ENCODE measurements at places on chromosomes 3 and 15.

DNA sequence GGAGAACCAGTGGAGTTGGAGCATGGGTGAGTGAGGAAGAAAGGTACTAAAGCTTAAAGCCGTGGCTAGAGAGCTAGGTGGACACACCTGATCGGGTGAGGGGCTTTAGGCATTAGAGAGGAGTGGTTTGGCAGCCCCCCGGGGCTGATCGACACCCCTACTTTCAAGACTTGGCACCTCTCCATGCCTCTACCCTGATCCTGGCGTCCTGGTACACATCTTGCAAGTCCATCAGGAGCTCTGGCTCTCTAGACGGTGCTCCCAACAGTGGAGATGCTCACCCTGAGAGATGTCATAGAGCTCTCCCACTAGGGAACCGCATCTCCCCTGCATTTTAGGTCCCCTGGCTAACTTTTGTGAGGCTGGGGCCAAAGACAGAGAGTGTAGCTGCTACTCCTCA is 98.1 kb downstream of the XXYLT1 start:
- DNase-seq, result no peak

GRCh38 chr15:74383286-74383685 is 15.8 kb upstream of the CYP11A1 start:
- DNase-seq, result no peak

DNA sequence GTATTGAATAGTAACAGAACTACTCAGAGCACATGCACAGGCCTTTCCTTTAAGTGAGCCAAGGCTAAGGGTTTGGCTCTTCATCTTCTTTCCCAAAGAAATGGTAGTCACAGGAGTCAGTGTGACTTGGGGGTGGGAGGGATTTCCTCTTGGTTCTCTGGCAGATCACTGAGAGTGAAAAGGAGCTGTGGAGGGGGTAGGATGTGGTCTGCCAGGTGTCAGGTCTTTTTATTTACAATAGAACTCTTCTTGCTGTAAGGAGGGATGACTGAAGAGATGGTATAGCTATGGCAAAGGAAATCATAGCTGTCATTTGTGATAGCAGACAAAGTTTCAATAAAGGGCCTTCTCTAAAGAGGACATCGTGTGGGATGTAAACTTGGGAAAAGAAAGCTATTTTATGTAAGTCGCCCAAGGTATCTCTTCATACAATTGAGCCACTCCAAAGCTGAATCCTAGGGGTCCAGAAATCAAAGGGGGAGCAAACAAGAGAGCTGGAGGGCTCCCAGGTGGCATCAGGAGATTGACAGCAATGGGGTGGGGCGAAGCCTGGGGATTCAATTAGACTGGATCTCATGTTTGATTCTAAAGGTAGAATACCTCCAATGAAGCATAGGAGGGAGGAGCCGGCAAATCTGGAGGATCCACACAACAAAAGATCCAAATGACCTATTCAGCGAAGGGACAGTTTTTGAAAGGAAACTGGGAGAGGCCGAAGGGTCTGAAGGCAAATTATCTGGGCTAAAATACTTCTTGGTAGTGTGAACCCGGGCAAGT is 20.0 kb upstream of the CHD2 start:
- no peak for DNase-seq

DNA sequence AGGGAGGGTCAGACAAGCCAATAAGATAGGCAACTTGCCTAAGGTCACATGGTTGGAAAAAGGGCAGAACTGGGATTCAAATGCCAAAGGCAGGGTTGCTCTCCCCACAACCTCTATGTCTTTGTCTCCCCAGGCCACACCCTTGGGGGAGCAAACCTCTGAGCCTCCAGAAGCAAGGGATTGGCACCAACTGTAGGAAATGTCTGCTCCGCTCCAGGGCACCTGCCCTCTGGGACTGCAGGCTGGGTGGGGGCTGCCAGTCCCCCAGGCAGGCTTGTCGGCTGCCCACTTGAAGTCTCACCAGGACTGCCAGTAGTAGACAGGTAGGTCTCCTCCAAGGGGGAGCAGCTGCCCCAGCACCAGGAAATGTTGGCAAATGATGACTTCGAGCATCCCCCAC is 2.0 kb downstream of the FAM3D start:
- DNase-seq, result no peak

DNA sequence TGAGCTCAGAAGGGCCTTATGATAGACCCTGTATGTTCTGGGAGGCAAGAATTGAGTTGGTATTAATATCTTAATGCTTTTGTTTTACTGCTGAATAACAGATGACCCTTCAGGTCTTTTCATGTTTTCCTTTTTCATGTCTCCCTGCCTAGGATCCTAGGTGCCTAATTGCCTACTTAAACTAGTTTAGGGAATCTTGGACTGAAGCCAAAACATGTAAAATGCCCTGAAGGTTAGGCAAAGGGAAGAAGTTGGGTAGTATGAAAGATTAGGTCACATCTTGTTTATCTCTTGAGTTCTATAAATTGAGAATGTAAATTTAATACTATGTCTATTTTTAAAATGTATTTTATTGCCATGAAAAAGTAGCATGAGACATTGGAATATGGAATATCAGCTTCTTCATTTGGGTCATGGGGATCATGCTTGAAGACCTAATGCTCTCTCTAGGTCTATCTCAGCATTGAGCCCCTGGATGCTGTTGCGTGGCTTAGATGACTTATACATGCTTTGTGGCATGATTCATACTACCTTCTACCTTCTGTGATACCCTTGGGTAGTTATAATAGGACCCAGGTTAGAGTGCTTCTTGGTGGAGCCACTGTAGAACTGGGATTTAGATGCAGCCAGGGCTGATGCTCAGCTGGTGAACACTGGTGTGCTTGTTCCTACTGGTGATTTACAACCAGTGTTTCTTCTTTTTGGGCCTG is 26.4 kb downstream of the RBM6 start:
- DNase-seq, result no peak

DNA sequence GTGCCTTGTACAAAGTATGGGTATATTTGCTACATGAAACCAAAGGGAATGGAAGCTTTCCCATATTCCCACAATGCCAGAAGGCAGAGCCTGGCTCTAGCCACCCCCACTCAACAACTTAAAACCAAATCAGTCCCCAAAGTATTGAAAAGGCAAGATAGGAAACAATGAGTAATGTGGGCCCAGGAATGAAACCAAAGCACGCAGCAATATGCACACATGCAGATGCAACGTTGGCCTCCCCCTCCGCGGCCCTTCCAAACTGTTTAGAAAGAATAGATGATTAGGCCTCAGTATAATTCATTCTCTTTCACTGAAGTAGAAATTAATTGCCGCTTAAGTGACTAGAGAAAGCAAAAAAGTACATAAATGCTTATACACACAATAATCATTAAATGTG is 59.1 kb downstream of the THRB start:
- DNase-seq, result no peak

- DNase-seq, result no peak
These were observed 6.5 kb downstream of the RUBCN start for GRCh38 chr3:197730200-197730599.

GRCh38 chr3:16399473-16399872 is 114.0 kb downstream of the RFTN1 start:
- no peak for DNase-seq

- DNase-seq, result no peak
These were observed 375.1 kb downstream of the PTPRG start for GRCh38 chr3:61936344-61936937.

DNA sequence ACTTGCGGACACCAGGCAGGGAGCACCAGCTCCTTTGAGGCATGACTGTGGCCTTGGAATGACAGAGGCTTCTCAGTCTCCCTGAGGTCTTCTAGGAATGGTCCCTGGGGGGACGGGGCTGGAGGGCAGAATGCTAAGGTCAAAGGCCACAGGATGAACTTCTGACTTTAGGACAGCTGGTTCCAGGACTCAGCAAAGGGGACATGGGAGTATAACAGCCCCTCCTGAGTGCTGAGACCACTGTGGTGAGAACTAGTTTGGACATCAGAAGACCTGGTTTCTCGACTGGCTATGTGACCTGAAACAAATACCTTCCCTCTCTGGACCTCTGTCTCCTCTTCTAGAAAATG is 17.8 kb downstream of the ITGA11 start:
- no peak for DNase-seq

DNA sequence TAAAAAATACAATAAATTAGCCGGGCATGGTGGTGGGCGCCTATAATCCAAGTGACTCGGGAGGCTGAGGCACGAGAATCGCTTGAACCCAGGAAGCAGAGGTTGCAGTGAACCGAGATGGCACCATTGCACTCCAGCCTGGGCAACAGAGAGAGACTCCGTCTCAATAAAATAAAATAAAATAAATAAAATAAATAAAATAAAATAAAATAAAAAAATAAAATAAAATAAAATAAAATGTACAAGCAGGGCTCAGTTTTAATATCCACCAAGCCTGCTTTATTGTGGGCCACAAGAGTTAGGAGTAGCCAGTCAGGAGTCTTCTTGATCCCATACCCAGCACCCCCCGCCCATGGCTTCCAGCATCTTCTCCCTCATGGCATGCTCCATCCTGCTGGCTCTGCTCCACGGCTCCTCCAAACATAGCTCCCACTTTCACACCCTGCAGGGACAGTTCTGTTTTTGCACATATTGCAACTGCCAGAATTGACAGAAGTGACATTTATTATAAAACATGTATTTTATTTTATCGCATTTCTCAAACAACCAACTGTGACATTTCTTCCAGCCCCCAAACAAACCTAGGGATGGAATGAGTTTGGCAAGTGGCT is 42.6 kb upstream of the RGMA start:
- DNase-seq, result no peak

- no peak for DNase-seq
These were observed 649 bp upstream of the PLOD2 start for GRCh38 chr3:146161663-146162002.

GRCh38 chr3:172244011-172244410 is 204.2 kb downstream of the GHSR start:
- DNase-seq, result no peak

GRCh38 chr15:67472957-67473356 is 48.0 kb upstream of the C15orf61 start:
- no peak for DNase-seq

GRCh38 chr3:187265461-187265955 is 26.0 kb downstream of the MASP1 start:
- no peak for DNase-seq

- DNase-seq, result no peak
These were observed 144.5 kb downstream of the MBNL1 start for GRCh38 chr3:152413240-152413639.

DNA sequence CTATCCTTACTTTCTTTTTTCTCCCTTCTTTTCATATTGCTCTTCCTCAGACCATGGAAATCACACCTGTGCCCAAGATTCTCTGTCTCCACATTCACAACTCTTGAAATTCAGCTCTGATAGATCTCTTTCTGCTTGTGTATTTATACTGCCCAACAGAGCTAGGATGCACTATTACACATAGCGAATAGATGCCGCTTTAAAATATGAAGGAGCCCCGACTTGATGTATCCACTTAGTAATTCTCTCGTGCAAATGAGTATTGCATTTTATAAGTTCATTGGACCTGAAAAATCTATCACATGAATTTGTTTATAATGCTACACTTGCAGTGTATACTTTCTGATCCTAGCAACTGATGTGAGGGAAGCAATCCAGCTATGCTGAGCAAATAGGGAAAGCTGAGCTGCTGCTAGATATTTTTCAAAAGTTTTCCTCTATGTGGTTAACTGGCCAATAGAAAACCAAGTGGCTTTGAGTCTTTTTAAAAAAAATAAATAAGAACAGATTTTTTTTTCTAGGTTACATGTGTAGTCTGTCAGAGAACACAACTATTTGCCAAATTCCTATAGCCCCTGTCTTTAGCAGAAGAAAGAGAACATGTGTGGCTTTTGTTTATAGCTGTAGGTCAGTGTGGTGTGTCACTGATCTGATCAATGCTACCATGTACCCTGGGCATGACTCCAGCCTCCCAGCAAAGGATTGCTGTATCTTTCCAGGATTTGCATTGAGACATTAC is 64.3 kb upstream of the LEKR1 start:
- no peak for DNase-seq

DNA sequence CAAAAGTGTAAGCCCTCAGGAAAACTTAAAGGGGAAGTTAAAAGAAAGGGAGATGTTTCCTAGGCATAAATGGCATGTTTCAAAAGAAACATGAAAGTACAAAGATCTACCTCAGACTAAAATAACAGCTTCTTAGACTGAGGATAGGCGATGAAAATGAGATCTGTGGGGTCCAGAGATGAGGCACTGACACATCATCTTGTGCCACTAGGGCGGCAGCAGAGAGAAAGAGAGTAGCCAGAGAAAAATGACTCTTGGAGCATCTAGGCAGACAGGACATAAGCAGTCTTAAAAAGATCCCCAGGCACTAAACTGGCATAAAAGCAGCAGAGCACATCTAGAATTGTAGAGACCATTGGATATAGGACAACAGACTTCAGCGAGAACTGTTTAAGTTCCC is 42.5 kb upstream of the RFX7 start:
- DNase-seq, result no peak

DNA sequence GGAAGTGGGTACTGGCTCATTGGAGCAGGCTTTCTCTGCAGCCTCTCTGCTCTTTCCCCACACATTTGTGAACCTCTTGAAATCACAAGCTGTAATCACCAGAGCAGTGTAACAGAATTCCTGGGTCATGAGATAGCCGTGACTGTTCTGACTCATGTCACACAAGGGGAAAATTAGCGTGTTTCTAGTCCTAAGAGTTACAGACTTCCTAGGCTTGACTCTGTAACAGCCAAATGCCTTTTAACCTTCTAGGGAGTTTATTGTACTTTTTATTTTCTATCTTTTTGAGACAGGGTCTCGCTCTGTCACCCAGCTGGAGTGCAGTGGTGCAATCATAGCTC is 54.7 kb upstream of the TRAK1 start:
- no peak for DNase-seq

- DNase-seq, result no peak
These were observed 84.4 kb upstream of the PHLDB2 start for GRCh38 chr3:111774622-111775021.

GRCh38 chr3:194304186-194304917 is 46.8 kb downstream of the CPN2 start:
- no peak for DNase-seq

DNA sequence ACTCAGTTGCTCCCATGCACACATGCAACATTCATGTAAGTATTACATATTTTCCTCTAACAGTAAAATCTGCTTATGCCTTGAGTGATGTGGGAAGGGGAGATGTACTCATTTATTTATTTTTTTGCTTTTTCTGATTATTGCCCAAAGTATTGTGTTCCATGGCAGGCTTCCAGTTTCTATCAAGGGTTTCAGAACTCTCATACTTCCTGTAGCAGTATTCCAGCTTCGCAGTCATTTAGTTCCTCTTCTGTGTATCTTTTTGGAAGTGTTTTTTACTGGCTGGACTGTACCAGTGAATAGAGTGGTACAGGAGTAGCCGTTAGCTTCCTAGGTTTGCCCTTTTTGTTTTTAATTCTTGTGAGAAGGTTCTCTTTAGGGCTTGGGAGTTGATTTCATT is 26.9 kb downstream of the RAB11A start:
- DNase-seq, result no peak

GRCh38 chr15:99619712-99620111 is 53.9 kb downstream of the MEF2A start:
- no peak for DNase-seq

GRCh38 chr3:175447521-175447920 is 588.4 kb downstream of the NAALADL2 start:
- no peak for DNase-seq

- DNase-seq, result no peak
These were observed 17.1 kb downstream of the PRR23E start for GRCh38 chr3:127209840-127210653.

GRCh38 chr15:90799639-90800170 is 68.7 kb upstream of the FURIN start:
- no peak for DNase-seq

- DNase-seq, result no peak
These were observed 43.8 kb downstream of the TRAK1 start for GRCh38 chr3:42134867-42135464.
